ENCODE measurements at places on chromosomes 3 and 15.

DNA sequence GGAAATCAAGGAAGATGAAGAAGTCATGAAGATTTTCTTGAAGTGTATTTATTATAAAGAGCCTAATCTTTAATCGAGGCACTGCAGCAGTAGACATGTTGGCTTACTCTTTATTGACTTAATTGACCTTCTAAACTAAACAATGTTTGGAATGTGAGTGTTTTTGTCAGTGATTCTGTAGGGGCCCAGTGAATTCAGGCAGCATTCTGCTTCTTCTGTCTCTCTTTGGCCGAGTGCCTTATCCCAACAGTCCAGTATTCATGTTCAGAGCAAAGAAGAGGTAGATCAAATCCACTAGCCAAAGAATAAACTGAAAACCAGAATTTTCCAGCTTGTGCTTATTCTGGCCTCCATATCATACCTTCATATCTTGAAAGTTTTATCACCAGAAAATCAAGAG, 55.7 kb downstream of the RLBP1 start:
- DNase-seq: no peak

GRCh38 chr15:40436116-40436891, 4.4 kb upstream of the BAHD1 start:
- no peak for DNase-seq

DNA sequence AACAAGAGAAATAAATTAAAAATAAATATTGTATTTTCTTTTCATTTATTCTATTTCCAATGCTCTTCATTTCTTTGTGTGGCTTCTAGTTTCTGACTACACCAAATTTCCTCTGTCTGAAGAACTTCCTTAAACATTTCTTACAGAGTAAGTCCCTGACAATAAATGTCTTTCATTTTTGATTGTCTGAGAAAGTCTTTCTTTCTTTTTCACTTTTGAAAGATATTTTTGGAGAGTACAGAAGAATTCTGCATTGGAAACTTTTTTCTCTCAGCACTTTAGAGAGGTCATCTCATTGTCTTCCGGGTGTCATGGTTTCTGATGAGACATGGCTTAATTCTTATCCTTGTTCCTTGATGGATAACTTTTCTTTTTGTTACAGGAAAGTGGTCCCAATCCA, 119.6 kb downstream of the MOBP start:
- DNase-seq: no peak

DNA sequence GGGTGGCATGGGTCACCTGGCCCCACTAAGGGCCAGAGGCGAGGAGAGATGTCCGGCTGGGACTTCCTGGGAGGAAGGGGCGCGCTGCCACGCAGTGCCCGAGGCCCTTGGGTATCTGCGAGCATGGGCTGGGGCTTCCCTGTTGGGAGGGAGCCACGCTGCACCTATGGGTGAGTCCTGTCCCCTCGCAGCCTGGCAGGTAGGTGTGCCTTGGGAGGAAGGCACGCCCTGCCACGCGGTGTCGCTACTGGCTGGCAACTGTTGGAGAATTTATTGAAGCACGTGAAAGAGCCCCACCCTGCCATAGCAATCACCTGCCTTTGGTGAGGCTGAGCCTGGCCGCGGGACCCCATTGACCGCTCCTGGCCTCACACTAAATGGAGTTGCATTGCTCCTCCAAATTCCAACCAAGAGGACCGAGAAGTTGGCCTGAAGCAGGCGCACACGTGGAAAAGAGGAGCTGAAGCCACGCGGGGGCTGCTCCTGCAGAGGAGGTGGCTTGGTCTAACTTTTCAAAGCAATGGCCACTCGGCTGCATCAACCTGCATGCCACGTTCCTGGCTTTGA, 134.2 kb downstream of the TJP1 start:
- DNase-seq: no peak

DNA sequence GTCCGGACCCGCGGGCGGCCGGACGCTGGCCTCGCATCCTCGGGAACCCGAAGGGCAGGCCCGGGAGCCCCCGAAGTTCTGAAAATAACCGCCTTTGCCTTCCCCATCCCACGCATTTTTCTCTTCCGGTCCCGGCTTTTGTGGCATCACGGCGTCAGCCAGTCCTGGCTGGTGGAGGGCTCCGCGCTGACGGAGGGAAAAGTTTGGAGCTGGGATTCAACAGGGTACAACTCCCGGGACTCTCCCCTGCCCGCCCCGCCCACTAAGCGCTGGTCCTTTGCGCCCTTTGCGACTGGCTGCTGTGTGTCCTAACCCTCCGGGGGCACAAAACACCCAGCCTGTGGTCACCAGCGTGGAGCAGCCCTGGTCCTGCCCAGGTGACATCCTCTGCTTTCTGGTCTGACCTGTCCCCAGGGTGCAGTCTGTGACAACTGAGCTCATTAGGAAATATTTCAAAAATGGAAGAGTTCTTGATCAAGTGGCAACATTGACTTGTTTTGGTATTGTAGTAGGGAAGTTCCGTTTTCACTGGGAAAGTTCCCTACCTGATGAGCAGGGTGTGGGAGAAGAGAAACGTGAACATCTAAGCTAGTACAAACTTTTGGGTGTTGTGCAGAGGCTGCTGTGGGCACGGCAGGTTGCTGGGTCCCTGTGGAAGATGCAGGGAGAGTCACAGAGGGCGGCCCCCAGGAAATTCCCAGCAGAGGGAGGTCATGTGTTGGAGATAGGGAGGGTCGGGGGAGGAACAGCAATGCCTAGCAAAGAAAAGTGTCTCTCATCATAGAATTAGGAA, 775 bp downstream of the ARNT2 start:
- DNase-seq: no peak

GRCh38 chr3:180594631-180595558, 7.1 kb upstream of the TTC14 start:
- DNase-seq: peak; percentile 12

GRCh38 chr3:62587579-62588031, 214.3 kb upstream of the FEZF2 start:
- peak; percentile 93 for DNase-seq

DNA sequence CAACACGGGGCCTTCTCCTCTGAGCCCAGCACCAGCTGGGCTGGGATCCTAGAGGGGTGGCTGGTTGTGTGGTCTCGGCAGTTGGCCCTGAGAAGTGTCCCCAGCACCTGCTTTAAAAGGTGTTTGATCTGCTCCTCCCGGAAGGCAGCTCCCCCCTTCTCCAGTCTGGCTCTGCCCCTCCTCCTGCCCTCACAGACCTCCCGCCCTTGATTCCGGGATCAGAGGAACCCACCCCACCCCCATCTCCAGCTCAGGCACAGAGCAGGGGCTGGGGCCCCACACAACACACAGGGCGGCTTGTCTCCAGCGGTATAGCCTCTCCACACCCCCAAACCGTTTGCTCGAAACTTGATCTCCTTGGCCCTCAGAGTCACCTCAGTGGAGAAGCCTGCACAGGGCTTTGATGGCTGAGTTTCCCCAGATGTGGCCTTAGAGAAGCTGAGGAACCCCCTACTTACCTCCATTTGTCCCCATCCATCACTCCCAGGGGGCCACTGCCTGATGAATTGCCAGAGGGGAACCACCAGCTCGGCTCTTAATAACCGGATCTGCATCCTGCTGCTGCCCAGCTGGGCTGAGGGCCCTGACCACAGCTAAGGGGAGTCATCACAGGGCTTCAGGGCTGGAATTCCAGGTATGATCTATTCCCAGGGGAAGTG, 6.4 kb upstream of the STRA6 start:
- DNase-seq: peak; percentile 35

DNA sequence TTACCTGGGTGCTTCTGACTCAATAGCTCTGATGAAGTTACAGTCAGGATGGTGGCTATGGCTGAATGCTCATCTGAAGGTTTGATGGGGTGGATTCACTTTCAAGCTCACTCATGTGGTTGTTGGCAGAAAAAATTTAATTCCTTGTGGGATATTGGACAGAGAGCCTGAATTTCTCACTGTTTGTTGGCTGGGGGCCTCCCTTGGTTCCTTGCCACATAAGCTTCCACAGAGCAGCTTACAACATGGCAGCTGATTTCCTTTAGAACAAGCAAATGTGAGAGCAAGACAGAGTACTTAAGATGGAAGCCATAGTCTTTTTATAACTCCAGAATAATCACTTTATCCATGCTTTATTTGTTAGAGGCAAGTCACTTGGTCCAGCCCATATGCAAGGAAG, 150.6 kb downstream of the PPM1L start:
- DNase-seq: no peak

DNA sequence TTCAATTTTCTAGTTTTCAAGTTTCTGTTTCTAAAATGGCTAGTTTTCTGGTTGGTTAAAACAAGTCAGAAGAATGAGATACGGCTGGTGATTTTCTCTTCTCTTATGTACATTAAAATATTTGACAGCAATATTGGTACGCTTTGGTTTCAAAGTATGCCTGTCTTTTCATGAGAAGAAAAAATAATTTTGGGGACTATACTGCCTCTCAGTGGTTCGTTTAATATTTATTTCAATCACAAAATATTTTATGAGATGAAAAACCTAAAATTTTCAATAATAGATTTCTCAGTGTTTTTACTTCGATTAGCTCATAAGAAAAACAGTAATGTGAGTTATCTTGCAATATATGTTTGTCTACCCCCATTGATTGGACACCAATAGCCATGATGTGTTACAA, 72.8 kb upstream of the AADACL2 start:
- DNase-seq: no peak

GRCh38 chr15:71431343-71432336, 316.4 kb downstream of the THSD4 start:
- DNase-seq: no peak

DNA sequence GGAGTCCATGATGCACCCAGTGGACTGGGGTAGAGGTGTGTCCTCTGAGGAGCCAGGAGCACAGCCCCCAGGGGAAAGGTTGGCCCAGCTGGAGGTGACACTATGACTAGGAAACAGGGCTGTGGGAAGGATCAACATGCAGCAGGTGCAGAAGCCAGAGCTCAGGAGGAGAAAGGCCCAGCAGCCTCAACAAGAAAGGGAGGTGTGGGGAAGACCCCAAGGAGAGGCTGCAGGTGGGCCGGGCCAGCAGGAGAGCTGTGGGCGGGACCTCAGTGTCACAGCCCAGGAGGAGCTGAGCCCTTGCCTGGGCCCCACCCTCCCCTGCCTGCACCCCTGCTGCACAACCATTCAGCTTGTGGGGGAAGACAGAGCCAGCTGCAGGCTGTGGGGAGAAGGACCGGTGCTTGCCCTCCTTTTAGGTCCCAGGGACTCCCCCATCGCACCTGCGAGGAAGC, 18.4 kb upstream of the KLF13 start:
- no peak for DNase-seq

DNA sequence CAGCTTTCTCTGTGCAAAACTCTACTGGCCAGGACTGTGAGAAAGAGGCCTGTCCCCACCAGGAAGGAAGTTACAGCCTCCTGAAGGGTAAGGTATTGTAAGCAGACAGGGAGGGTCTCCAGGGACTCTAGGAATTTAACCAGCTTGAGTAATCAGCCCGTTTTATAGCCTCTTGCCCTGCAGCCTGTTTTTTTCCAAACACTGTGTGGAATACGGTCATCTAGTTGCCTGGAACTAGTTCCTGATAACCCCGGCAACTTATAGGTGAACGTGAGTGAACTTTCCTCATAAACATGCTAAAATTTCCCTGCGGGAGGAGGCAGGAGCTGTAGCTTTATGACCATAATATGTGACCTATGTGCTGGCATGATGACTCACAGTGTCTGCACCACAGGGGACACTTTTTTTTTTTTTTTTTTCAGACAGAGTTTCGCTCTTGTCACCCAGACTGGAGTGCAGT, 60.1 kb upstream of the DAZL start:
- DNase-seq: no peak
